ENCODE measurements at places on chromosomes 11 and 22. TPM values are rescaled to one million over a fixed set of nuclear protein-coding genes. Genes with fewer than 3 reads are reported as not detected.

The WNT7B gene
- total RNA-seq, result 0.86 TPM

The CCDC15 gene
- total RNA-seq, result 8.0 TPM

The CARD18 gene
- not detected for total RNA-seq

The CCDC116 gene
- not detected for total RNA-seq

The KRTAP5-9 gene
- total RNA-seq, result not detected

The OR52N4 gene
- total RNA-seq, result not detected

The ESRRA gene
- total RNA-seq, result 21.0 TPM

The MRGPRE gene
- not detected for total RNA-seq

The OR5B21 gene
- total RNA-seq, result not detected

The NAALAD2 gene
- 0.58 TPM for total RNA-seq

The IL17REL gene
- not detected for total RNA-seq

The TRIM51 gene
- total RNA-seq, result not detected

The PHLDB1 gene
- total RNA-seq, result 56.5 TPM

The TMPRSS13 gene
- total RNA-seq, result not detected

The ASPHD2 gene
- 0.86 TPM for total RNA-seq

The XKR3 gene
- not detected for total RNA-seq

The OR6A2 gene
- not detected for total RNA-seq

The SLC29A2 gene
- 1.2 TPM for total RNA-seq

The VSTM5 gene
- total RNA-seq, result 0.29 TPM

The HORMAD2 gene
- not detected for total RNA-seq

The MYO7A gene
- not detected for total RNA-seq

The POGLUT3 gene
- total RNA-seq, result 41.8 TPM

The SLC5A12 gene
- total RNA-seq, result not detected

The C22orf15 gene
- total RNA-seq, result 1.1 TPM

The C11orf65 gene
- 1.1 TPM for total RNA-seq

The TRIM49 gene
- not detected for total RNA-seq

The CNTN5 gene
- total RNA-seq, result not detected

The KCNJ1 gene
- not detected for total RNA-seq

The POTEH gene
- not detected for total RNA-seq

The ANO1 gene
- total RNA-seq, result not detected

The MMP27 gene
- total RNA-seq, result not detected

The OR8A1 gene
- not detected for total RNA-seq

The OR4A5 gene
- not detected for total RNA-seq

The SYCE3 gene
- not detected for total RNA-seq

The MS4A14 gene
- total RNA-seq, result not detected

The TTC36 gene
- total RNA-seq, result not detected

The PLAAT5 gene
- total RNA-seq, result not detected

The NRXN2 gene
- not detected for total RNA-seq

The FAM227A gene
- total RNA-seq, result 0.58 TPM

The OR6T1 gene
- not detected for total RNA-seq

The MRGPRX1 gene
- total RNA-seq, result not detected

The NECTIN1 gene
- 4.1 TPM for total RNA-seq

The HBE1 gene
- not detected for total RNA-seq
